Thoracic aorta endothelial cell (primary cell): ENCODE measurements at places on chromosomes 3 and 15. TPM values are rescaled to one million over a fixed set of nuclear protein-coding genes. Genes with fewer than 3 reads are reported as not detected.

ROBO1 gene
- total RNA-seq: 13.3 and 20.9 TPM in 2 replicates

CX3CR1 gene
- total RNA-seq: not detected in 2 replicates

CSK gene
- total RNA-seq: 37.5 and 47.6 TPM in 2 replicates

CCDC13 gene
- 0.07 and 0.40 TPM in 2 replicates for total RNA-seq

NLGN1 gene
- 52.5 and 55.5 TPM in 2 replicates for total RNA-seq

COL7A1 gene
- 0.13 and 0.14 TPM in 2 replicates for total RNA-seq

TNNC1 gene
- total RNA-seq: 0.27 TPM in 1 of 2 replicates, not detected in the other

SLC12A6 gene
- total RNA-seq: 40.4 and 44.2 TPM in 2 replicates

C3orf22 gene
- not detected in 2 replicates for total RNA-seq

SLC22A13 gene
- total RNA-seq: 0.22 and 0.27 TPM in 2 replicates

FBN1 gene
- total RNA-seq: 48.0 and 108 TPM in 2 replicates

SPINT1 gene
- 0.93 and 1.4 TPM in 2 replicates for total RNA-seq

CD80 gene
- total RNA-seq: not detected in 2 replicates

ENTPD3 gene
- total RNA-seq: 0.07 and 0.13 TPM in 2 replicates

TMCO5A gene
- total RNA-seq: not detected in 2 replicates

P2RY14 gene
- total RNA-seq: not detected in 2 replicates

CADM2 gene
- total RNA-seq: 0.07 TPM in 1 of 2 replicates, not detected in the other

VIPR1 gene
- total RNA-seq: 0.14 and 3.2 TPM in 2 replicates

DOCK3 gene
- total RNA-seq: 0.13 and 0.14 TPM in 2 replicates

TRIM42 gene
- total RNA-seq: not detected in 2 replicates

FGF12 gene
- total RNA-seq: 1.7 and 3.5 TPM in 2 replicates

IL20RB gene
- 0.40 and 2.7 TPM in 2 replicates for total RNA-seq

GOLGA6L6 gene
- total RNA-seq: not detected in 2 replicates

PAQR5 gene
- 0.14 TPM in 1 of 2 replicates, not detected in the other for total RNA-seq

CHL1 gene
- total RNA-seq: not detected in 2 replicates

CCR8 gene
- not detected in 2 replicates for total RNA-seq
